ENCODE measurements at places on chromosomes 7 and 10. TPM values are rescaled to one million over a fixed set of nuclear protein-coding genes. Genes with fewer than 3 reads are reported as not detected.

GRCh38 chr7:92880212-92881090, 44.1 kb upstream of the CDK6 start:
- DNase-seq: no peak

The NOS3 gene
- polyA plus RNA-seq: 13.5 TPM

DNA sequence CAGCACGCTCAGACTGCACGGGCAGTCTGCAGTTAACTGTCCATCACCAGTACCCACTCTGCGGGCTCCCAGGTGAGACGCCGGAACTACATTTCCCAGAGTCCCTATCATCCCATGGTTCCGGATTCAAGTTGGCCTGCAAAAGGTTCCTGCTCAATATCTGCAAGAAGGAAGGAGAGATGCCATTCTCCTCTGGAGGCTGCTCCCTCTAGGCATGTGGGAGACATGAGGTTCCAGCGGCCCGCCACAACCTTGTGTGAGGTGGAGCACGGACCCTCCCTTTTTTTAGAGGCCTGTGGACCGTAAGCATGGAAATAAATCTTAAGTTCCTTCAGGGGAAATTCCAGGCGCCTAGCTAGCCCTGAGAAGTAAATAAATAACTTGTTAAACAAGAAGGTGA, 29.7 kb downstream of the NUP42 start:
- DNase-seq: no peak

- DNase-seq: no peak
Measured at GRCh38 chr10:121087688-121088087, 236.5 kb downstream of the WDR11 start.

- DNase-seq: no peak
Measured at GRCh38 chr7:116629051-116629463, 42.9 kb upstream of the MET start.

The SMO gene
- polyA plus RNA-seq: 4.9 TPM

GRCh38 chr7:43686991-43687390, 42.3 kb downstream of the COA1 start:
- DNase-seq: no peak

DNA sequence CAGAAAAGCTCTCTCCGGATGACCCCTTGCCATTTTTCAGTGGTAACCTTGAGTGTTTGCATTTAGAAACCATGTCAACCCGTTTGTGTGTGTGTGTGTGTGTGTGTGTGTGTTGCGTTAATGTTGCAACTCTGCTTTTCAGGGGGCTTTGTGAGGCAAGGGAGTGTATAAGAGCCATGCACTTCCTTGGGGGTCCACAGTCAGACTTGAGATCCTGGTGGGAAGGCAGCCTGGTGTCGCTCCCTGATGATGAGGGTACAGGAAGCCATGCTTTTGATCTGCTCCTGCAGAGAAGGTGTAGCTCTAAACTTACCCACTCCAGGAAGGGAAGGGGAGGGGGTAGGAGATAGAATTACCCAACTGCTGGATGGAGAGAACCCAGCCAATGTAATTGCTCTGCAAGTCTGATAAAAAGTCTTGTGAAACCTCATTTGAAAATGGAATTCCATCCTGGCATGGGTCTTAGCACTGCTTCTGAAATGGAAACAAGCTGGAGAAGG, 10.7 kb downstream of the GRK5 start:
- DNase-seq: no peak

- DNase-seq: no peak
Measured at GRCh38 chr10:129718548-129719414, 245.3 kb downstream of the EBF3 start.

The PLXNA4 gene
- polyA plus RNA-seq: 5.7 TPM
